EL (cell line): ENCODE measurements at places on chromosomes 2 and 18.
A peak's percentile ranks its signal among the peaks of the same experiment; 100 is the strongest.

- DNase-seq = no peak
Measured at GRCh38 chr2:222806526-222807137, 54.2 kb upstream of the ACSL3 start.

DNA sequence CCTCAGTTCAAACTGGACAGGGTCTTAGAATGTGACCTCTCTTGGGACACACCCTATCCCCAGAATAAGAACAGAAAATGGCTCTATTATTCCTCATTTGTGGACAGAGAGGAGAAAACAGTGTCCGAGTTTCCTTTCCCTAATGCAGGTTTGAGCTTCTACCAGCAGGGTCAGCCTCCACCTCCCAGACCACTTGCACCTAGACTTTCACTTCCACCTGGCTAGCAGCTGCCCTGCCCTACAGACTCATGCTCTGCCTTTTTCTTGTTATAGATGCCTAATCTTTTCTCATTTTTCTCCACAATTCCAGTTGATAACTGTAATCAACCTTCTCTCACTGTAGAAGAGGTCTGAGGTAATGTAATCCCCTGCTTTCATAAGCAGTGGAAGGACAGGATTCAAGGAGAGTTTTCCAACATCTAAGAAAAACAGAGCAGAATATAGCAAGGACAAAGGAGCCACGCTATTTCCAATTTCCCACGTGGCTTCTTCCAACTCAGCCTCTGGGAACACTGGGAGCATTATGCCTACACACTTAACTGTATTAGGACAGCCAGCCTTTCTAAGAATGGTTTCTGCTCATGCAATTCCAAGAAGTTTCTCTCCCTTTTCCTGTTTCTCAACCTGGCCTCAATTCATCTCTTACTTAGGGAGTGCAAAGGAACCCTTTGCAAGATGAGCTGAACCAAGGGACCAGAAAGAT is 239.8 kb downstream of the BCL11A start:
- DNase-seq = no peak

DNA sequence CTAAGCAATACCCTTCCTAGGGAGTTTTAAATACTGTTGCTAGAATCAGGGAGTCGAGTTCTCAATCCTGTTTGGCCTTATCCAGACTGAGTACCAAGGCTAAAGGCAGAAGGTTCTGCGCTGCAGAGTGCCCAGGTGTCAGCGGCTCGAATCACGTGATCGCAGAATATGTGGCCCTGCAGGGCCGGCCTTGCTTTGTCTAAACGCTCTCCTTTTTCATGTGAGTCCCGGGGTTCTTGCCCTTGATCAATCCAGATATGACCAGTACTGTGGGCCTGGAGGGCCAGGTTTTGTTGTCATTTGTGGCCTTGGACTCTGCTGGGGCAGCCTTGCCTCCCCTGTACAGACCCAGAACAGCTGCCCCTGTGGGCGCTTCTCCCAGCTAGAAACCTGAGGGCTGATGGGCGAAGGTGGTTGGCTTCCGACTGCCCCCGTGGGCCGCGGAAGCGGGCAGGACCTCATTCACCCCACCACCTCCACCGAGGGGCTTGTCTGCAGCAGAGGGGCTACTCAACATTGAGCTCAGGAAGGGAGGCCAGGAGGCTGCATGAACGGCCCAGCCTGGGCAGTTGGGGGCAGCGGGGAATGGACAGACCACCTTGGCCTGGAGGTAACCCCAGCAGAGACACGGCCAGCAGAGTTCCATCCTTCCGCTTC is 225.0 kb downstream of the ALPK2 start:
- no peak for DNase-seq

- DNase-seq = peak; percentile 4
Measured at GRCh38 chr2:60337142-60337497, 216.3 kb downstream of the BCL11A start.

DNA sequence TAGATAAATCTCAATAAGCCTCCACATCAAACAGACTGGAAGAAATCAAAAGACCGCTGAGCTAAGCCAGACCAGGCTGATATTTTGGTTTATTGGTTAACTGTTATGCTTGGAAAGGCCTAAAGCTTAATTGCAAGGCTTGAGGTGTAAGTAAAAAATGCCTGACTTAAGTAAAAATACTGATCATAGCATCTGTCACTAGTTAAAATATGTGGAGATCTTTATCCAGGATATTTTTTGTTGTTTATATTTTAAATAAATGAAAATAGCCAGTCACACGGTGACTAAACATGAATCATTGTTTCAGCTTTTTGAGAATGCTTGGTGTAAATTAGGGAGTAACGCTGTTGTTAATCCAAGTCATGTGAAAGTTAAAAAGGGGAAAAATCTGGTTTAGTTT is 127.9 kb downstream of the THADA start:
- DNase-seq = peak; percentile 72

DNA sequence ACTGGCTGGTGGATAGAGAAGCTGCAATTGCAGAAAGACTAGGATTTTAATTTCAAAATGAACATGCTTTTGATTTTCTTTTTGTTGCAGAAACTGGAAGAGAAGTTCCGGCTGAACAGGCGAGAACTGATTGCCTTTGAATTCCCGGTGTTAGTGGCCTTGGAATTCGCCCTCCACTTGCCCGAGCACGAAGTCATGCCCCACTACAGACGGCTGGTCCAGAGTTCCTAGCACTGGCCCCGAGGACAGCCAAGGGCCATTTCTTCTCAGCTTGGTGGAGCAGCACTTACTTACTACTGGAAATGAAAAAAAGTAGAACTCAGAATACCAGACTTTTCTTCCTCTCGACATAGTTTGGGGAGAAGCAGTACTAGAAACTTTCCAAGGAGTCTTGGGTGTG is 121.9 kb downstream of the CABLES1 start:
- DNase-seq = no peak

DNA sequence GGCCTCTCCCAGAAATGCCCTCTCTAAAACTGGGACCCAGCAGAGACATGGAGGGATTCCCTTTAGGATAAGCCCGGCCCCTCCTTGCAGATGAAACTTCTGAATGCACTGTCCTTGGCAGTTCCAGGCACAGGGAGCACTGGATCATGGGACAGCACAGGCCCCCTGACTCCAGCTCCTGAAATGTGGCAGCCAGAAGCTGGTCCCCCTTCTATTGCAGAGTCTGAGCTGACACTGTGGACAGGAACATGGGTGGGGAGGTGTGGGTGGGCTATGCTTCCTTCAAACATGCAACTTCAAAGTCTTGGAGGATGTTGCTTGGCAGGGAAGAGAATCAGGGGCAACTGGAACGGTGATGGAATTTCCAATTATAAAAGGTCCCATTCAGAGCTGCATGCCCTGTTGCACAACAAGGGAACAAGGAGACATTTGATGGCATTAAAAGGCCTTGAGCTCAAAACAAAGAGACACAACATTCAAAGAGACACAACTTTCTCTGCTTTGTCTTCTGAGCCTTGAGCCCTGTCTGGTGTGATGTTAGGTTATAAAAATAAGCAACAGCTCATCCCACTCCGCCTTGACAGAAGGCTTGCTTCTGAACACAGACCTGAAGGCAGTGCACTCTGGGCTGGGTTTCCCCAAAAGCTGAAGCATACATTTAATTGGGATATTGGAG is 239.0 kb downstream of the OSR1 start:
- DNase-seq = no peak

DNA sequence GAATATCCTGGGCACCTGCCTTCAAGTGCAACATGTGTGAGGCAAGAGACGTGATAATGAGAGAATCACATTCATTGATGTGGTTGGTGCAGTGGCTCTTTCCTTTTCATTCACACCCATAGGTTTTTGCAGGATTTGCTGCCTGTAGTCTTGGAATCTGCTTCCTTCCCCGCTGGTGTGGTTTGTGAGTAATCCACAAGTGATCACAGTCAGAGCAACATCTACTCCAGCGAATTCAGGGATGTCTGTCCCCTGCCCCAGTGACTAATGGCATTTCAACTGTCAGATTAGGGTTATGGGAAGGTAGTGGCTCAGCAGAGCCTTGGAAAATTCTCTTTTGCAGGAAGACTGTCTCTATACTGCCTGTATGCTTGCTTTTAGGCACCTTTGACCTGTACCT is 225.5 kb upstream of the RBMS1 start:
- DNase-seq = peak; percentile 71

DNA sequence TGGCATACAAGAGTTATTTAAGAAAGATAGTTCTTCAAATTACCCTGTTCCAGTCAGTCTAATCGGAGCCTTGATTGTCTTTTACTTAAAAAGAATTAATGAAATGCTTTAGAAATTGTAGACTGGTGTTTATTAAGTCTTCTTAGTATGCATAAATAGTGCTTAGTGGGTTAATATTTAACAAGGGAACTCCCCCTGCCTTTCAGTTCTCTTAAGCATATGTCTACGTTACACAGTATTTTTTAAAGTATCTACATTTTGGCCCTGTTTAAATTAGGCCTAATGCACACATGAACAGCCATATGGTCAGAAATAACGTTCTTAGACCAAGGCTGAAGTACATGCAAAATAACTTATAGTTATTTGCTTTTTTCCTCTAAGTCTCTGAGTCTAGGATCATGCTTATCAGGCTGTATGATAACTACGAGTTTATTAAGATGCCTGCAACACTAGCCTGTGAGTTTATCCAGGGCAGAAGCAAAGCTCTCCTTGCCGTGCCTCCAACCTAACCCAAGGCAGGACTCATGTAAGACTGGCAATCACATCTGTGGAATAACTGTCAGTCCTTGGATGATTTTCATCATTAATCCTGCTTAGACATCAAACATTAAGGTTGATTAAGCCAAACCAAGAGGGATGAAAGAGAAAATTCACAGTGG is 6.7 kb downstream of the BCL2 start:
- DNase-seq = no peak

- no peak for DNase-seq
Measured at GRCh38 chr18:70709144-70709543, 420.3 kb downstream of the SOCS6 start.

DNA sequence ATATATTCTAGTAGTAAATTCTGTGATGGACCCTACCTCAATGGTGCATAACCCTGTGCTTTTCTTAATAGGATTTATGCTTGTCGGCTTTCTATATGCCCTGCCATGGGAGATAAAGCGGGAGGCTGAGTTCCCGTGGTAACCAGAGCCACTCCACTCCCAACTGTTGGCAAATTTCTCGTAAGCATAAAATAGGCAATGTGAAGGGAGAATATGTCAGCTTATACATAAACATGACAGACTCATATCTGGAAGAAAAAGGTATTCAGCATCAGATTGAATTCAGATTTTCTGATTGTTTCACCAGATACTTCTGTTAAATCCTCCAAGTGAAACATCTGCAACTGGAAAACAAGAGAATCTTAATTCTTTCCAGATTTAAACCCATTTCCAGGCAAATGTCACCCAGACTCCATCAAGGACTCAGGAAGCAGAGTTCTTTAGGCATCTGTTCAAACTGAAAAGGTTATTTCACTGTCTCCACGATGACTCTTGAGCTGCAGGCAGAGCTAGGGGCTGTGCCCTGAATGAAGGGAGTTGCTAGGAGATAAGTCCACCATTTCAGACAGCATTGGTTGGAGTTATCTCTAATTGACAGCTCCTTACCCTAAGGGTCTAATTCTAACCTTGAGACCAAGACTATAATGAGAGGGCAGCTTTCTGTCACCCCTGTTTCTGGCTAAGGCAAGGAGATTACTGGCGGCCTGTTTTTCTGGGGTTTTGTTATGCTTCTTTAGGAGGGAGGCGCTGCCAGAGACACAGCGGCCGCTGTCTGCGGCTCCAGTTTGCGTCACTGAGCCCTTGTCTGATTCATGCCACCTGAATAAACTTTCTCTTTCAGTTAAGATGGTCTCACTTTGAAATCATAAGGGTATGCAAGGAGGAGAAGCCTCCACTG is 381.3 kb downstream of the SOX11 start:
- DNase-seq = no peak

DNA sequence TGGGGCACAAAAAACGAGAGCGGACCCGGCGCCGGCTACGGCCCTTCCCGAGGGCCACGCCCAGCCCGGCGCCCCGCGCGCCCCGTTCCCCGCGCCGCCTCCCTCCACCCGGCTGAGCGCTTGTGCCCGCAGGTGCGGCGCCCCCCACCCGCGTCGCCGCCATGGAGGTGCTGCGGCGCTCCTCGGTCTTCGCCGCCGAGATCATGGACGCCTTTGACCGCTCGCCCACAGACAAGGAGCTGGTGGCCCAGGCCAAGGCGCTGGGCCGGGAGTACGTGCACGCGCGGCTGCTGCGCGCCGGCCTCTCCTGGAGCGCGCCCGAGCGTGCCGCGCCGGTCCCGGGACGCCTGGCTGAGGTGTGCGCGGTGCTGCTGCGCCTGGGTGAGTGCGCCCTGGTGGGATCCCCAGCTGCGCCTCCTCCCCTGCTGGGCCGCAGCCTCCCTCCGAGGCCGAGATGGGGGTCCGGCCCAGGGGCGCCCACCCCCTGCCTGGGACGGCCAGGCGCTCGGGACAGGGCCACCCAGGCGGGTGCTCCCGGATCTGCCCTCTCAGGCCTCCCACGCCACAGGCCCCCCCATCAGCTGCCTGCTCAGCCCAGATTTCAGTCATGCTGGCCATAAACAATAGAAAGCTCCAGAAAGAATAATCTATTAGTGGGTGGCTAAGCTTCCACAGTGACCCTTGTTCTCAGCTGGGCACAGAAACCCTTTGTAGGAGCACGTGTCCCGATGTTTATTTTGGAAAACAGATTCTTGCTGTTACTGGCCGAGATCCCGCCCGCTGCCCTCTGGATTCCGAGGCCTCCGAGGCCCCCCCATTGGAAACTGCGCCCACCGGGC is 997 bp downstream of the BOK start:
- peak; percentile 64 for DNase-seq

DNA sequence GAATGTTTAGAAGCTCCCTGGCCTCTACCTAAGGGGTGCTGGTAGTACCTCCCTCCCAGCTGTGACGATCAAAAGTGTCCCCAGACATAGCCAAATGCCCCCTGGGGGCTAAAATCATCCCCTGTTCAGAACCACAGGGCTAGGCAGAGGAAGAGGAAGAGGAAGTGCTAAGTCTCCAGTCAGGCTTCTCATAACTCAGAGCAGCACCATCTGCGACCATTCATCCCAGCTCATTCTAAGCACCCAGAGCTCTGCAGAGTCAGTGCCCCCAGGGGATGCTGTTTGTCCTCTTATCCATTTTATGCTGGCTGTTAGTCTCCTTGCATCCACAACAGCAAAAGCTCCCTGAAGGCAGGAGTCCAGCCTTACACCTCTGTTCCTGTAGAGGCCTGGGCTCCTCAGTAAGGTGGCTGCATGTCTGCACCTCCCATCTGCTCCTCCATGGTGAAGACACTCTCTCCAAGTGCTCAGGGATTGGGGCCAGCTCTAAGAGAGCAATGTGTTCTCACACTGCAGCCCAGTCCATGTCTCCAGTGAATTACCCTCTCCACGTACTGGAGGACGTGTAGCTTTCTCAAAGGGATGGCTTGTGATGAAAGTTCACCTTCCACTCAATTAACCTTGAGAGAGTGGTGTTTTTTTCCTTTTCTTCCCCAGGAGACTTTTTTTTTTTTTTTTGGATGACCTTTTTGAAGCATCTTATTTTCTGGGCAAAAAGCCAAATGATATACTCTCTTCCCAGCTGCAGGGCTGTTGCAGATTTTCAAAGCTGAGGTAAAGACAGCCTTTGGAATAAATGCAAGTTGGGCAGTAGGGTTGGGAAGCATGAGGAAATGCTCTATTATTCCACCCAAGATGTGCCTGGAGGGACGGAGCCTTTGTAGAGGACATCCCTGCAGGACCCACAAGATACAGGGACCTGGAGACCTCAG is 158.9 kb upstream of the SLC14A2 start:
- DNase-seq = no peak

GRCh38 chr2:236711440-236711839 is 141.8 kb downstream of the ACKR3 start:
- DNase-seq = peak; percentile 32

GRCh38 chr2:239818086-239818485 is 207.1 kb downstream of the NDUFA10 start:
- DNase-seq = no peak
